HT1080 (cell line): ENCODE measurements at places on chromosomes 4 and X. TPM values are rescaled to one million over a fixed set of nuclear protein-coding genes. Genes with fewer than 3 reads are reported as not detected.

GRCh38 chr4:47736146-47736545 is 101.7 kb downstream of the CORIN start:
- no peak for DNase-seq

- DNase-seq = peak; percentile 16
These were observed 30.4 kb upstream of the HPGDS start for GRCh38 chr4:94372991-94373390.

DNA sequence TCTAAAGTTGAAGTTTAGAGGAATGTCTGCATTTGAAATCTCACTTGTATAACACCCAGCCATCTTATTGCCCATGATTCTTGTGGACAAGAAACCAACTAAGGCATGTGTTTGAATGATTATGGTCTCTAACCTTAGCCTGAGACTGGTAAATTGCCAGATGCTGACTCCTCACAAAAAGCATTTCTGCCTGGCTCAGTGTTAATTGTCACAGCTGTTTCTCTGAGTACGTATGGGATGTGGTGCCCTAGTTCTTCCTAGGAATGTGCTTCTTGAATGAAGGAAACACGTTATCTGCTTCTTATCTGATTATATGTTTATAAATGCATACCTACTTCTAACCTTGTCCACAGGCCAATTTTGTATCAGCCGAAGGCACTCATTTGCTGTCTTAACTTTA is 63.1 kb upstream of the NDP start:
- DNase-seq = peak; percentile 32

The HSD17B13 gene
- total RNA-seq = not detected in 2 replicates
